ENCODE measurements at places on chromosomes 3 and 15.

DNA sequence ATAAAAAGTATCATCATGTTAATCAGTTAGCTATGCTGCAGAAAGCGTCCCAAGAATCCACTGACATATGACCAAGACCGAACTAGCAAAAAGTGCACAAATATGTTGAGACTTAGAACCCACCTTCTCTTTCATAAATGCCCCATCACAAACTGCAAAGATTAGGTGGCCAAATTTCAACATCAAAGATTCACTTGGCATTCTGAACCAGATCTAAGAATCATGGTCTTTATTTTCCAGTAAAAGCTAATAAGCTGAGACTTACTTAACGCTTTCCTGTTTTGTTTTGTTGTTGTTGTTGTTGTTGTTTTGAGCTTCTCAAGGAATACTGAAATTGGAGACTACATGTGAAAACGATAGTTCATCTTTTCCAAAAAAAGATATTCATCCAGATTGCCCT lies 62.4 kb downstream of the ZBTB20 start:
- no peak for DNase-seq

GRCh38 chr15:92528736-92529135 lies 126.8 kb downstream of the FAM174B start:
- no peak for DNase-seq

DNA sequence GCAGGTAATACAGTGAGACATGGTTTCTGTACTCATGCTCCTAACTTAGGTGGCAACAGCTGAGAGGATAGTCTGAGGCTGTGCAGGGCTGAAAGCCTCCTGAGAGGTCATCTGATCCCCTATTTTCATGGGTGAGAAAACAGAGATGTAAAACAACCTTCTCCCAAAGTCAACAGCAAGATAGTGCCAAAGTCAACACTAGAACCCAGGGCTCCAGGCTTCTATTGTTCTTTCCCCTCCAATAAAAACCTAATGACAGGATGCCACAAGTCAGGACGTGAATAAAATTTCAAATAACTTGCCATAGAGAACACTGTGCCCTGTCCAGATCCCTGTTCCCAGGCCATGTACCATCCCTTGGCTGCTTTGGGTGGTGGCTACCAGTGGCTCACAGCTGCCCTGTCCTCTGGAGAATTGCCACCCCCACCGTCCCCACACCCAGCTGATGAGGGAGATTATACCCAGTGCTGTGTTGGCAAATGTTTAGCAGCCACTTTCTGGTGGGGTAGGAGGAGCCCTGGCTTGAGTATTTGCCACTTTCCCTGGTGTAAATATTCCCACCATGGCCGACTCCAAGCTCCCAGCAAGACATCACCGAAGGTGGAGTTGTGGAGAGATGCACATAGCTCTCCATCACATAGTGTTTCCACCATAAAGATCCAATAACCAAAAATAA lies 54.8 kb downstream of the SRGAP3 start:
- no peak for DNase-seq

DNA sequence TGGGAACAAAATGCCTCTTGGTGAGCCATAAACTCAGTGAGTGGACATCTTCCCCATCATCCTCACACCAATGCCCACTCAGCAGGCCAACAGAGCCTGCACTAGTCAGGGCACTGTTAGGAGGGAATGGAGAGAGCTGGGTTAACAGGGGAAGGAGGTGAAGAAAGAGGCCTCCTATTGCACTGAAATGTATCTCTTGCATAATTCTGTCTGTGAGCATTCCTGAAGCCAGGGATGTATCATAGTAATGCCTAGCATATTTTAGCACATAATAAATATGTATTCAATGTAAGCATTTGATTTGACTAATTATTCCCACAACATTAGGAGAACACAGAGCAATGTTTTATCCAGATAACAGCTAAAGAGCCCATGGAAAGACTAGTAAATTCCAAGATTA lies 81.2 kb downstream of the ANO10 start:
- no peak for DNase-seq

- no peak for DNase-seq
These were observed 87.4 kb downstream of the AAGAB start for GRCh38 chr15:67167091-67167490.

- no peak for DNase-seq
These were observed 24.2 kb downstream of the NPTN start for GRCh38 chr15:73608941-73609340.

GRCh38 chr3:128317698-128318231 lies 148.9 kb downstream of the DNAJB8 start:
- no peak for DNase-seq

DNA sequence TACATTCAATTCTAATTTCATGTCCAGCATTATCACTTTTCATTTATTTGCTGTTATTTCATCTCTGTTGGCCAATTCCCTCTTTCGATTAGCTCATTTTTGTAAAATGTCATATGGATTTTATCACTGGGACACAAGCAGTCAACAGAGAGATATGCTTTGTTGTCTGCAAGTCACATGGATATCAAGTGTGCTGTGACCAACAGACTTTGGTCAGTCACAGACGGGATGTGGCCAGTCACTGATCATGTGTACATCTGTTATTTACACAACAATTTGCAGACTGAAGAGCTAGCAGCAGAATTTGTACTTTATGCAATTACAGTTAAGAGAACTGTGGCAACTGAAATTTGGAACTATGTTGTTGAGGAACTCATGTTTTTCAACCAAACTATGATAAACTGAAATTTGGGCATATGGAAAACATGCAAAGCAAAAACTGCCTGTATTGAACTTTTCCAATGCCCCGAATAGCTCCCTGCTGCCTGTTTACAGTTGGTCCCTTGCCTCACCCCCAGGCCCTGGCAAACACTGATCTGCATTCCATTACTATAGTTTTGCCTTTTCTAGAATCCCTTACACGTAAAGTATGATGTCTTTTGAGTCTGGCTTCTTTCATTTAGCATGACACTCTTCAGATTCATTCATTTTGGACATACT lies 104.4 kb downstream of the RPL22L1 start:
- no peak for DNase-seq
